ENCODE measurements at places on chromosomes 7 and 10.

GRCh38 chr7:10734595-10734994 is 239.1 kb upstream of the PHF14 start:
- DNase-seq: no peak

- DNase-seq: no peak
Measured at GRCh38 chr10:11282156-11282555, 264.5 kb downstream of the CELF2 start.

DNA sequence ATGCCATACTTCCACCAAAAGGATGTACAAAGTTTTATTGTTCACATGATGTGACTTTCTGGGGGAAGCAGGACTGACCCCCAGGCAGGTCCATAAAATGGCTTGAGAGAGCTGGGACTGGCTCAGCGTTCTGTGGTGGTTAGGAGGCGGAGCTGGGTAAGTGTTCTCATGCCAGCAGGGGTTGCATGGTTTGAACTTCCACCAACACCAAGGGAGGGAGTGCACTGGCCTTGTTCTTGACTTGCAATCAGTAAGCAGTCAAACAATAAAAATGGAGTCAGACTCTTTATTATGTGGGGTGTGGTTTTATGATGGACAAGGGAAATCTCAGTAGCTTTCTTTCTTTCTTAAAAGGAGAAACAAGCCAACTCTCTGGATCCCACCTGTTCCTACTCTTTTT is 95.4 kb upstream of the PRR15 start:
- no peak for DNase-seq

GRCh38 chr10:124516746-124517397 is 55.2 kb downstream of the LHPP start:
- DNase-seq: no peak

DNA sequence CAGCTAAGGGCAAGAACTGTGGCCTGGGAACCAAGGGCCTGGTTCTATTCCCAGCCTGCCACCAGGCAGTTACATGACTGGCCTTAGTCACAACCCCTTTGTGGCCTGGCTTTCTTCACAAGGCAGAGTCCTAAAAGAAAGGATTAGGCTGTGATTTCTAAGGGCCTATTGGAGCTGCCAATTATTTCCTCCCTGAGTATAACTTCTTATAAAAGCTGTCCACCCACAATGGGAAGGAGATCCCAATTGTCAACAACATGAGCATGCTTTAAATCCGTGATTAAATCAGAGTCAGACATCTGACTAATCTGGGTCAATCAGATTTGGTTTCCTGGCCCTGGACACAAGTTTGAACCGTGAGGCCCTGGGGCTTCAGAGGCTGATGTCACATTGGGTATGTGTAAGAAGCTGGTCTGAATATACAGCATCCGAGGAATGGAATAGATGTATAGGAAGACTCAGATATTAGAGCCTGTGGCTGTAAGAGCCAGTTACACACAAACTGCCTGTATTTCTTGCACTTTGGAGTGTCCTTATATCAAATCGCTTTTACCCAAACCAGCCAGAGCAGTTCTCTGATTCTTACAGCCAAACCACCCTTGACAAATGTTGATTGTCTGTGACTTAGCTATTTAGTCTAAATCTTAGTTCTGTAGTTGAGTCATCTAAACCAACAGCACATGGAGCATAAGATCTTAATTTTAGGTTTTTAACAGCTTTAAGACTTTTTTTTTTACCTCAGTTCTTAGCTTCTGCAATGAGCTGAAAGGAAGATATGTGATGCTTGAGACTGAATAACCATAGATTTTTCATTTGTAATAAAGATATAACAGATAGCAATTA is 61.3 kb downstream of the ABCB4 start:
- no peak for DNase-seq

DNA sequence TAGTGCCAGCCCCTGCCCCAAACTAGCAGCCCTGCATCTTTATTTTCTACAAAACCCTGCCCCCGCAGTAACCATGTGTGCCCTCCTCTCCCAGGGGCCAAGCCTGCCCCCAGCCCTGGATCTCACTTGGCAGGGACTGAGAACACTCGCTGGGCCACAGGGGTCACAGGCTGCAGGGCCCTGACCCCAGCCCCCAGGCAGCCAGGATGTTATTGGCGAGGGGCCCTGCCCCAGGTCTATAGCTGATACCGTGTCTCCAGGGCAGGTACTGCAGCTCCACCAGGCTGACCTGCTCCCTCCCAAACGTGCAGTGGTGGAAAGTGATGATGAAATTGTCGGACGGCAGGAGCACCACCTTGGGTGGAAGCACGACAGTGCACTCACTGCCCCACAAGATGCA is 35.9 kb upstream of the TUBB8 start:
- no peak for DNase-seq

DNA sequence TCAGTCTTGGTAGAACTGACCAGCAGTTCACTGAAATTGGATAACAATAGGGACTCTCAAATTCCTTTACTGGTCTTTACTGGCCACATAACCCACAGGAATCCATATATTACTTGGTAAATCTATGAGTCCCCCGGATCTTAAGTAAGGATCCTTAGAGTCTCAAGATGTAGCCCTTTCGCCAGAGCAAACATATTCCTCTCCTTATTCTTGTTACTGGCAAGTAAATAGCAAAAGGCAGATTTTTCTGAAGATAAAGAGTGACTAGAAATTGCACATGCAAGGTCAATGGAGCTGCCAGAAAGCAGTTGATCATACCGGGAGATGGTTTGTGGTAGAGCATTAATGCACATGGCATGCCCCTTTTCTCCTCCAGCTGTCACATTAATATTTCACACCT is 283.0 kb downstream of the HDAC9 start:
- no peak for DNase-seq

GRCh38 chr10:119466655-119467054 is 75.9 kb downstream of the RGS10 start:
- no peak for DNase-seq

DNA sequence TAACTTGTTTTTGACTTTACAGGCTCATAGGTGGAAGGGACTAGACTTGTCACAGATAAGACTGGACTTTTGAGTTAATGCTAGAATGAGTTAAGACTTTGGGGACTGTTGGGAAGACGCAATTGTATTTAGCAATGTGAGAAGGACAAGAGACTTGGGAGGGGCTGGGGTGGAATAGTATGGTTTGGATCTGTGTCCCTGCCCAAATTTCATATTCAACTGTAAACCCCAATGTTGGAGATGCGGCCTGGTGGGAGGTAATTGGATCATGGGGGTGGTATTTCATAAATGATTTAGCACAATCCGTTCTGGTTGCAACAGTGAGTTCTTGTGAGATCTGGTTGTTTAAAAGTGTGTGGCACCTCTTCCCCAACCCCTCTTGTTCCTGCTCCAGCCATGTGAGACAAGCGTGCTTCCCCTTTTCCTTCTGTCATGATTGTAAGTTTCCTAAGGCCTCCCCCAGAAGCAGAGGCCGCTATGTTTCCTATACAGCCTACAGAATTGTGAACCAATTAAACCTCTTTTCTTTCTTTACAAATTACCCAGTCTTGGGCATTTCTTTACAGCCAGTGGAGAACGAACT is 22.6 kb downstream of the RNF216 start:
- no peak for DNase-seq

GRCh38 chr7:22452960-22453558 is 46.9 kb downstream of the STEAP1B start:
- DNase-seq: no peak

DNA sequence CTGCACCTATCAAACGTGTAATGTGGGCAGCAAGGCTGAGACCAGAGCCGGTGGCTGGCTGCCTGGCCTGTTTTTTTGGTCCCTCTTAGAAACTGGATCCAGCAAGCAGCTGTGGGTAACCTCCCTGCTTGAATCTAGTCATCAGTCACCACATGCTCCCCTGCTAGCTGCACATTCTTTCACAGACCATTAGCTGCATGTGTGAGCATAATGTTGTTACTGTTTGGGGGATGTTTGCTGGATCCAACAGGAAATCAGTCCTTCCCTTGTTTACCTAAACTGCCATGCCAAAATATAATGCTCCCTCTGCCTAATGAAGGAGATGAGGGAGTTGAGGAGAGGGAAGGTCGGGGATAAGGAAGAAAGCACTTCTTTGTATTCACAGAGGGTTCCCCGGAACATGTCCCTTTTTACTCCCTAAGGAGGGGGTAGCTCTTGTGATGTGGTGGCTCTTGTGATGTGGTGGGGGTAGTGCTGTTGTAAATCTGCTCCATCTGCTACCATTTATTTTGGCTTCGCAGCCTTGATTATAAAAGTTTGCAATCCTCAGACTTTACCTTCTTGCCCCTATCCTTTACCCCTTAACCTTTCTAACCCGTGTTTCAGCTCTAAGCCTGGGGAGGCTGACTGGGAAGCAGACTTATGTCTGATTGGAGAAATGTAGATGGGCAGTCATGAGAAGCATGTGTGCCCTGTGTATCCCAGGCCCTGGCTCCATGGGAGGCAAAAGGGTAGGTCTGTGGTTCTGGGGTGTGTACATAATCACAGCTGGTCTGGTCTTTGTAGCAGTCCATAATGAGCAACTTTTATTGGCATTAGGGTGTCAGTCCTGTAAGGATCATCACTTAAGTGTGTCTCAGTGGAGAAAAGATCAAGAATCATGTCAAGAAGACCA is 20.8 kb downstream of the LOXL4 start:
- no peak for DNase-seq

GRCh38 chr10:70296406-70296899 is 12.6 kb upstream of the NPFFR1 start:
- no peak for DNase-seq

- no peak for DNase-seq
Measured at GRCh38 chr7:116800594-116800993, 61.8 kb upstream of the CAPZA2 start.
